ENCODE measurements at places on chromosomes 2 and 18. TPM values are rescaled to one million over a fixed set of nuclear protein-coding genes. Genes with fewer than 3 reads are reported as not detected.
A peak's percentile ranks its signal among the peaks of the same experiment; 100 is the strongest.

COL3A1 gene
- total RNA-seq, result 174 TPM

YIPF4 gene
- total RNA-seq, result 36.8 TPM

HJURP gene
- total RNA-seq, result 0.31 TPM

FBXO15 gene
- 2.2 TPM for total RNA-seq

C2orf76 gene
- 14.3 TPM for total RNA-seq

GATA6 gene
- total RNA-seq, result 12.6 TPM

PLB1 gene
- total RNA-seq, result 9.9 TPM

SERPINB7 gene
- total RNA-seq, result not detected

LHCGR gene
- total RNA-seq, result not detected

RBMS1 gene
- total RNA-seq, result 137 TPM

MAPK4 gene
- 14.3 TPM for total RNA-seq

DNA sequence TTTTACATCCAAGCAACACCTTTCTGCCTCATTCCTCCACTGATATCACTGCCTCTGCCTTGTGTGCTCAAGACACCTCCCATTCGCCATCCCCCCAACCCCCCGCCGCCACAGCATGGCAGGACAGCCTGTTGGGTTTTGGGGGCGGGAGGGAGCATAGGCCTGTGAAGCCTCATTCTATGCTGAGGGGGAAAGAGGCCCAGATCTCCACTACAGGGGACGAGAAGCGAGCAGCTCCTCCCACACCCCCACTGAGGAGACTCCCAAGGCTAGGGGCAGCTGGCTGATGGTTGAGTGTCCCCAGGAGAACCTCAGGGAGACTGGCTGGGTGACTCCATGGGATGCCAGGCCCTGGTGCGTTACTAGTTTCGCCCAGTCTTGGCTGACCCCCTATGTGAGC, 214.3 kb upstream of the SIX2 start:
- DNase-seq, result no peak

DNA sequence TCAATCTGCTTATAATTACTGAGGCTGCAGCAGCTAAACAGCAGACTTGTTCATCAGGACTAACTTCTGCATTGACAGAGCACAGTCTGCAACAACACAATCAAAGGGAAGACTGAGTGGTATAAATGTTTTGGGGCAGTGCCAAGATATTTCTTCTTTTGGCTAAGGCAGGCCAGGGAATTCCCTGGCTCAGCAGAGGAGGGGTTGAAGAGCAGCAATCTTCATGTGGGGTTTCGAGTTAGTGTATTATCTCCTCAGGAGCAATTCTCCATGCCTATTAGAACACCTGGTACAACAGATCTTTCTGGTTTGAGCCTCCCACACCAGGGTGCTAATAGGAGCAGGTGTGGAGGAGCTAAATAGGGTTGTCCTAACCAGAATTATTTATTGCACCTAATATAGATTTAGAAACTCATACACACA, 103.0 kb upstream of the STK17B start:
- no peak for DNase-seq

DNA sequence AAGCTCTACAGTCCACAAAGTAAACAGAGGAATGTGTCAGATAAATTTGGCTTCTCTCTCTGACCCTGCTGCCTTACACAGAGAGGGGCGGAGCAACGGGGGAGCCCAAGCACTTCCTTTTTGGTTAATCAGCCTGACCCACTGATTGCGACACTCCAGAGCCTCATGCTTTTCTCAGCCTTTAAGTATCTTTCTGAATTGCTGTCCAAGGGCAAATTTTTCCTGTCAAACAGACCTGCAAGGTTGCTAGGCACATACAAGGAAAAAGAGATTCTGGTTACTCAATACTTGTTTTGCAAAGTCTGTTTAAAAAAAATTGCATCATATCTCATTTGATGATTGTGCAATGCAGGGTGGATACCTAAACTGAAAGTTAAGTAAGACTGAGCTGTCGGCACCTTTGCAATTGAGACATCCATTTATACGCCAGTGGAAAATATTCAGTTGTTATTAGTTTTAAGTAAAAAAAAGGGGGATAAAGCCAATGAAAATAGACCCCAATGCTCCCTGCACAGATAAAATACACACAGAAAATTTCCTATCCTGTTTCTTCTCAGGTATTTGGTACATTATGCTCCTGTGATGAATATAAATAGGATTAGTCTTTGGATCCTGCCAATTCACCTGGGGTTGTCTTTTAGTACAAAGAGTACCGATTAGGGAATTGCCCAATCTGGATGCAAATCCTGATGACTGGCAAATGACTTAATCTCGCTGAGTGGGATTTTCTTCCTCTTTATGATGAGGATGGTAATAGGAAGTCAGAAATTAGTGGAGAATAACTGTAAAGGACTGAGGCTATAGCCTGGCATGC, 260.2 kb upstream of the TRIB2 start:
- DNase-seq, result peak; percentile 92

DNA sequence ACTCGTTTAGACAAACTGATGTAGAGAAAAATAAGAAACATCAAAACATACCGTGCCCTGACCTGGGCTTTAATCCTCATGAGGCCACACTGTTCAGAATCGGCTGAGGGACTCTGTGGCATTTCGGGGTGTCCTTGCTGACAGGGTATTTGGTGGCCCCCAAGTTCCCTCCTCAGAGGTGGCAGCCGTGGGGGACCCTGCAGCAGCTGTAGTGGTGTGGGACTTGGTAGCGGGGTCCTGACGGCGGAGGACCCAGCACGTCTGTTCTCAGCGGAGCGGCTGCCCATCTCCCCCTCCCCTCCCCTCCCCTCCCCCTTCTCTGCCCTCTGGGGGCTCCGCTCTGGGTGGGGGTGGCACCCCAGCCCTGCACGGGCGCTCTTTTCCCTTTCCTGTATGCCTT, 18.4 kb downstream of the KCNG2 start:
- no peak for DNase-seq

DNA sequence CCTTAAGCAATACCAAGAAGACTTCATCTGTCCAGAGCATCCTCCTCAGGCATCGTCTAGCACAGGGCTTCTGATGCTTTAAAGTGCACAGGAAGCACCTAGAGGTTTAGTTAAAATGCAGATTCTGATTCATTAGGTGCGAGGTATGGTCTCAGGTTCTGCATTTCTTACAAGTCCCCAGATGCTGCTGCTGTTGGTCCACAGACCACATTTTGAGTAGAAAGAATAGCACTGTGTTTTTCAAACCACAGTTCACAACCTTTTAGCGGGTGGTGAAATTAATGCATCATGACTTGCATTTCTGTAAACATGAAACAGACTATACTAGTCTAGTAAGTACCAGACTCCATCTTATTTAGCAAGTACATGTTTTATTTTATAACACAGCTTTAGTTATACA, 134.6 kb downstream of the TMEFF2 start:
- no peak for DNase-seq

DNA sequence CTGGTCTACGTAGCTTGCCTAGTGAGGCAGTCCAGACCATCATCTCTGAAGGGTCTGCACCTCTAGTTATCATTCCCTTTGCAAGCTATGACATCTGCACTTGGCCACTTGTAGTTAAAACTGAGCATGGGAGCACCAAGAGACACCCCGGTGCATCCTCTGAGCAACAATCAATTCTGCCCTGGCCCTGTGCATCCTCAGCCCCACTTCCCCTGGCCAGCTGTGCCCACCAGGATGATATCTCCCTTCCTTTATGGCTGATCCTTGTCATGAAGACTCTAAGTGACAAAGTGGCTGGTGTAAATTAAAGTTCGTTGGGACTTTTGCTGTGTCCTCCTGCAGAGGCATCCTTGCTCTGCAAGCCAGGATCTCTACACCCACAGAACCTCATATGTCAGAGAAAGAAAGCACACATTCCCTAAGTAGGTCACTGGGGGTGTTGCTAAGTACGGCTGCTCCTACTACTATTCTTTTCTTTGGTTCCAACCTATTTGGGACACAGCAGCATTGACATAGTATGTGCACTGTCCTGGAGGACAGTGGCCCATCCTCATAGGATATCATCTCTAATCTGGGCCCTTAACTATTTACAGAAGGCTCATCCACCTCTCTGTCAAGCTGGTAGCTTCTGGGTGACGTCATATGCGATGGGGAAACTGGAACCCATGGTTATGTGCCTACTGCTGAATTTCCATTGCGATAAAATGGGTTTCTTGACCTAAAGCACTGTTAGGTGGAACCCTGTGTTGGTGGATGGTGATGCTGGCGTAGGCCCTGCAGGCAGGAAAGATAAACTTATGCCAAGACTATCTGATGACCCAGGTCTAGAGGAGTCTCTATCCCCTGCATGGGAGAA, 384.3 kb upstream of the ID2 start:
- no peak for DNase-seq

GRCh38 chr2:70044290-70045040, 42.8 kb upstream of the PCBP1 start:
- no peak for DNase-seq

DNA sequence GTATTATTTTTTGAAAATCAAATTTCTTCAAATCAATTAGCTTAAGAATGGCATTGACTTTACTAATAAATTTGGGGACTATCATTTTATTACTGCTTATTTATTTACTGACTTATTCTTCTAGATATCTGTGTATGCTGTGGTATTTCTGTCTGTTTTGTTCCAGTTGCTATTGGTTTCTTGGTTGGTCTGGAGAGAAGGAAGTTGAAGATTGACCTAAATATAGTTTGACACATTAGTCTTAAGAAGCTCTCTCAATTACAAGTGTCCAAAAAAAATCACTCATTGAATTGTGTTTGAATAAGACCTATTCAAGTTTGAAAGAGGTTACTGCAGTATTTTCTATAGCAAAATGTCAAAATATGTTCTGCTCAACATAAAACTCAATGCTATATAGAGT, 153.3 kb upstream of the KYNU start:
- DNase-seq, result no peak

GRCh38 chr18:75216212-75216910, 5.8 kb downstream of the TSHZ1 start:
- no peak for DNase-seq

DNA sequence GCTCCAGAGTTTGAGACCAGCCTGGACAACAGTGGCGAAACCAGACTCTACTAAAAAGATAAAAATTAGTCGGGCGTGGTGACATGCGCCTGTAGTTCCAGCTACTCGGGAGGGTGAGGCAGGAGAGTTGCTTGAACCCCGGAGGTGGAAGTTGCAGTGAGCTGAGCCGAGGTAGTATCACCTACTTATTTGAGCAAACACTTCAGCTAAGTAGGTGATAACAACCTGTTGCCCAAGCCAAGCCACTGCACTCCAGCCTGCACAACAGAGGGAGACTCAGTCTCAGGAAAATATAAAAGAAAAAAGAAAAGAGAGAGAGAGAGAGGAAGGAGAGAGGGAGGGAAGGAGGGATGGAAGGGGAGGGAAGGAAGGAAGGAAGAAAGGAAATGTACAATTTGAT, 21.3 kb downstream of the FER1L5 start:
- no peak for DNase-seq

- no peak for DNase-seq
These were observed 145.3 kb downstream of the BABAM2 start for GRCh38 chr2:28035816-28036215.

DNA sequence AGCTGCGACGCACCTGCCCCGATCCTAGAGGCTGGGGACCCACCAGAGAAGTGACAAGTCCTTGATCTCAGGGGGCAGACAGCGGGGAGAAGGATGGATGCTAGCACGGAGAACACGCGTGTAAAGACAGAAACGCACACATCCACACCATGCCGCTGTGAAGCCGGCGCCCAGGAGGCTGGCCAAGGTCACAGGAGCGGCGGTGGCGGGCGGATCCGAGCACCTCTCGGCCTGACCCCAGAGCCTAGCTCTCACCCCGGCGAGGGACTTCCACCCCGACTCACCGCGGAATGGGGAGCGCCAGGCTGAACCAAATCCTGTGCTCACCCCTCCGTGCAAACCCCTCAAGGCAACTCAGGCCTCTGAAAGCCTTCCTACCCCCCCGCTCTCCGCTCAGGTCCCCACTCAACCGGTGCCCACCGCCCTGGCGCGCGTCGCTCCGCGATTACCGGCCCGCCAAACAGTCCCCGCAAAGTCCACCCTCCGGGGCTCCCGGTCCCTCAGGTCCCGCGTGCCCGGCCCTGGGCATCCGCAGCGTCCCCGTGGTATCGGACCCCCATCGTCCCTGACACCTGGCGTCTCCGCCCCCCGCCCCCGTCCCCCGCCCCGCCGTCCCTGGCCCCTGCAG, 460 bp upstream of the LRRFIP1 start:
- no peak for DNase-seq

DNA sequence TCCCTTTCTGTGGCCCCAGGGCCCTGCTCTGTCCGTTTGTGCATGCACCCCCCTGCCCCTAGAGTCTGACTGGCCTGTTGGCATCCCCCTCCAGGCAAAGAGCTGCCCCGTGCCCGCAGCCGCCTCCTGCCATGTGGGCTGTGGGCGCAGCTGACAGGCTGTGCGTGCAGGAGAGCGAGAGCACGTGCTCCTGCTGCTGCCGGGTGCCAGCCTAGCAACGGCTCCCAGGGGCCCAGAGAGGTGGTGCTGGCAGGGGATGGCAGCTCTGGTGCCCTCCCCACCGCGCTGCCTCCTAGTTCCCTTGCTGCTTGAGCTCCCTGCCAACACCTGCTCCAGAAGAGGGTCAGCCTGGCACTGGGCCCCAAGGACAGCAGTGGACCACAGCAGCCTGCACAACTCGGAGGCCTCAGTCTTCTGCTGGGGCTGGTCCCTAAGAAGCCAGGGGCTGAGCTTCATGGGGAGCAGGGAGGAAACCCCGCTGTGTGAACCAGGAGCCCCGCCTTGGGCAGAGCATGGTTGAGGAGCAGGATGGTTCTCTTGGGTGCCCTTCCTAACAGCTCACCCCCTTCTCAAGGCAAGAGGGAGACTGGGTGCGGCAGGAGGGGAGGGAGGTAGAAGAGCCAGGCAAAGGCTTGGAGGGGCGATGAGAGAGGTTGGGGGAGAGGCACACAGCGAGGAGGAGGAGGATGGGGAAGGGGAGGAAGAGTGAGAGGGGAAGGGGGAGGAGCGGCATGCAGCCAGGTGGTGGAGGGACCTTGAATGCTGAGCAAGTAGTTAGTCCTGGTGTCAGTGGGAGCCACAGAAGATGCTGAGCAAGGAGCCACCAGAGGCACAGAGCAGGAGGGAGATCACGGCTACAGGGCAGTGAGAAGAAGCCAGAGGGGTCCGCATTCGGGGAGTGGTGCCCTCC, 23.8 kb upstream of the PTMA start:
- DNase-seq, result no peak

- DNase-seq, result no peak
These were observed 546.1 kb upstream of the SALL3 start for GRCh38 chr18:78433562-78433961.

- no peak for DNase-seq
These were observed 166.2 kb downstream of the CDCA7 start for GRCh38 chr2:173520918-173521317.

DNA sequence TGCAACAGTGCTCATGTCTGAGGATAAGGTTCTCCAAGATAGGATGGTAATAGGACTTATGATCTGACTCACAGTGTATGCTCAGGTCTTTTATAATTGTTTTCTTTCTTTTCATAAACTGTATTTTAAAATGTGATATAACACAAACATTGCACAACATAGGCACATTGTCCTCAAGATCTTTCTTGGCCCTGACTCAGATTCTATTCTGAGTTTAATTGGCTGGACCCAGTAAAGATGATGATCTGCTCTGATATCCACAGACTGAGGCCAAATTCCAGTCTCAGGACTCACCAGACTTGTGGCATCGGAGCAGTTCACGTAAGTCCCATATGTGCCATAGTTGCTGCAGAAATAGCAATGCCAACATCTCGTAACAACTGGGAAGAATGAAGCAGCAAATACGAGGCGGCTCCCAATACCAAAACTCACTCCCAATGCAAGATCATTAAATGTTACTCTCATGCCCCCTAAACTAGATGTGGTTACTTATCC, 448.9 kb upstream of the SLC14A2 start:
- no peak for DNase-seq

Data from ureter (tissue), 1 donor.